ENCODE measurements at places on chromosomes 11 and 22. TPM values are rescaled to one million over a fixed set of nuclear protein-coding genes. Genes with fewer than 3 reads are reported as not detected.

- no peak for DNase-seq
Observed at GRCh38 chr22:25219948-25220442, 556 bp downstream of the CRYBB2 start.

Gene TRIM48
- not detected for polyA plus RNA-seq

Gene TREH
- polyA plus RNA-seq = not detected

Gene UBQLNL
- 0.50 TPM for polyA plus RNA-seq

Gene CSF2RB
- 2.9 TPM for polyA plus RNA-seq
